Thoracic aorta (tissue), 2 donors: ENCODE measurements at places on chromosomes 3 and 15.

- DNase-seq, result no peak
Measured at GRCh38 chr3:83729576-83729975, 1229.2 kb upstream of the CADM2 start.

DNA sequence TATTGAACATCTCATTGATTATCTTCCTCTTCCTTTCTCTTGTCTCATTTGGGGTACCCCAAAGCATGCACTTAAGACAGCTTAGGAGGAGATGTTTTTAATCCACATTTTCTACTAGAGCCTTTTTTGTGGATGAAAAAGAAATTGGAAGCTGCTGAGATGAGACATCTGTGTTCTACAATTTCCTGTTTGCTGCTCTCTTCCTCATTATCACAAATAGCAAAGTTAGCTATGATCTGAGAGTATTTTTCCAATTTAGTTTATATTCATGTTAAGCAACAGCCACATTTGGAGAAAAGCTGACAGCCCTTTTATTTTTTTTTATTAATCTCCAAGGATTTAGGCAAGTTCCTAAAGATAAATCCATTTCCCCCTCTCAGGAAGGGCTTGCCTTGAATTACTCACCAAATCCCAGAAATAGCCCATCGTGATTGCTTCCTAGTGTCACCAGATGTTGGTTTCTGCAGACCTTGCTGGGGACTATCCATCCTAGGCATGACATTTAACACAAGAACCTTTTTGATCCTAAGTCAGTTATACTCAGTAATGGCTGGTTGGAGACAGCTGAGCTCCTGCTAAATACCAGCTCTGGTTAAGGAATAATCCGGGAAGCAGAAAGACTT lies 70.8 kb upstream of the FILIP1L start:
- no peak for DNase-seq

- no peak for DNase-seq
Measured at GRCh38 chr3:102394517-102394916, 40.3 kb upstream of the ZPLD1 start.

- DNase-seq, result no peak
Measured at GRCh38 chr3:96813820-96814650, at the start of gene EPHA6. Gene EPHA6, plus strand, starts transcription at chr3:96814594.

- no peak for DNase-seq
Measured at GRCh38 chr3:36796161-36796560, 31.8 kb upstream of the DCLK3 start.
